ENCODE measurements at places on chromosomes 7 and 10.

- no peak for DNase-seq
Measured at GRCh38 chr7:149317986-149318672, 56.1 kb downstream of the ZNF783 start.

DNA sequence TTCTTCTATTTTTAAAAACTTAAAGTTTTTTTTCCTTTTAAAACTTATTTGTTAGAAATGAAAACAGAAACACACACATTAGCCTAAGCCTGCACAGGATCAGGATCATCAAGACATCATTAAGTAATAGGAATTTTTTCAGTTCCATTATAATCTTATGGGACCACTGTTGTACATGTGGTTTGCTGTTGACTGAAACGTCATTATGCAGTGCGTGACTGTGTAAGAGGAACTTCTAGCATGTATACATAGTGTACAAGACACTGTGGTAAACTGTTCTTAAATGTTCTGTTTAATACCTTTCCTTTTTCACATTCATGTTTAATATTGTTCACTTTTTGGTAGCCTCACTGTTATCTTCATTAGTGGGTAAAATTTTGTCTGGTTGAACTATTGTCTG lies 12.1 kb downstream of the ENTPD7 start:
- no peak for DNase-seq

DNA sequence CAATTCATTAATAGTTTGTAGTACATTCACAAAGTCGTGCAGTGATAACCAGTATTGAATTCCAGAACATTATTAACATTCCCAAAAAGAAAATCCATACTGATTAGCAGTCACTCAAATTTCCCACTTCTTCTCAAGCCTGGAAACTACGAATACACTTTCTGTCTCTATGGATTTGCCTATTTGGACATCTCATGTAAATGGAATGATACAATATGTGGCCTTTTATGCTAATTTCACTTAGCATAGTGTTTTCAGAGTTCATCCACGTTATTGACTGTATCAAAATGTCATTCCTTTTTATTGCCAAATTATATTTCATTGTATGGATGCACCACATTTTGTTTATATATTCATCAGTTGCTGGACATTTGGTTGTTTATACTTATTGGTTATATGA lies 78.8 kb downstream of the STK31 start:
- no peak for DNase-seq

- DNase-seq: no peak
Measured at GRCh38 chr7:44727158-44727936, 21.3 kb upstream of the ZMIZ2 start.

DNA sequence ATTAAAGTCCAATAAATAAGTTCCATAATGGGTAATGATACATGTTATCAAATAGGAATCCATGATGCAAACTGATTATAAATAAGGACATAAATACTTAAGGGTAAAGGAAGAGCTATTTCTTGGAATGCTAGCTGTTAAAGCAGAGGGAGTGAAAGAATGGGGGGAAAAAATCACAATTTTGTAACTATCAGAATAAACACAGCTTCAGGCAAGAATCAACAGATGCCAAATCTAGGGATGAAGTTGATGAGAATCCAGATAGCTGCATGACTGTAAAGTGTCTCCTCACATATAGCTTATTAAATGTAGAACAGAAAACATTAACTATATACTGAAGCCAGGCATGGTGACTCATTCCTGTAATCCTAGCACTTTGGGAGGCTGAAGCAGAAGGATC lies 4.9 kb downstream of the IPMK start:
- DNase-seq: no peak

DNA sequence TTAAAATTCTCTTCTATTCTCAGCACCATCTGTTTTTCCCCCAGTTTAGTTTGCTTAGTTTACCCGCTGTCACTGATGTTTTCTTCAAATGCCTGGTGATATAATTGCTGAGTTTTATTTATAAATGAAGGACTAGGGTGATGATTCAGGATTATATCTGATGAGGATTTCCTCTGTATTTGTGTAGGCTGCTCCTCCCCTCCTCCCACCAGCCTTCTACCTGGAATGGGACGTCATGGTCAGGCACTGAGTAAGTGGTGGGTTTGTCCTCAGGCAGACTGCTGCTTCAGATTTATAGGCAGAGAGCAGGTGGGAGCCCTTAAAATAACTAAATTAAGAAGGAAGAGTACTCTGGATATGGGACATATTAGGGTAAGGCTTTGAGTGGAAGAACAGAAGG lies 35.8 kb downstream of the PALS2 start:
- no peak for DNase-seq

- no peak for DNase-seq
Measured at GRCh38 chr7:78170815-78171214, 372.2 kb downstream of the PHTF2 start.

- no peak for DNase-seq
Measured at GRCh38 chr7:25887266-25887665, 264.7 kb upstream of the NFE2L3 start.

DNA sequence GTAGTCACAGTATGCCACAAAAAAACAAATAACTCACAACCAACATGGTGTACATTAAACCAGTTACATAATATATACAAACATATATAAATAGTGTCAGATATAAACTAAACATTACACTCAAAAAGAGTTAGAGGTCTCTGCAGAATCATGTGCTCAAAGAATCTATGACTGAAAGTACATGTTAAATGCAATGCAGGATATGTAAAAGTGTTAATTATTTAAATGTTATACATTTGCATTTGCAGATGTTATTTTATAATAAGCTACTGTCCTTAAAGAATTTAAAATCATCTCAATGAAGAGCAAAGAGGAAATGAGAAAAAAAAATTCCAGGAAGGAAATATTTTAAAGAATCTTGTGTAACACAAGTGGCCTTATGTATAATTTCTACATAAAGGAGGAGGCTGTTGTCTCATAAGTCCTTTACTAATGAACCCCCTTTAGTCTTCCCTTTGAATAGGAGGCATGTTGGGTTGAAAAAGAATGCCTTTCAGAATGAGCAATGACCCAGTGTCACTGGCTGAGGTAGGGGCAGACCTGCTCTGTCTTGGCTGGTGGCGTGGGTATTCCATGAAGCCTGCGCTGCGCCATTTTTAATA lies 148.9 kb downstream of the ITGA8 start:
- DNase-seq: no peak

DNA sequence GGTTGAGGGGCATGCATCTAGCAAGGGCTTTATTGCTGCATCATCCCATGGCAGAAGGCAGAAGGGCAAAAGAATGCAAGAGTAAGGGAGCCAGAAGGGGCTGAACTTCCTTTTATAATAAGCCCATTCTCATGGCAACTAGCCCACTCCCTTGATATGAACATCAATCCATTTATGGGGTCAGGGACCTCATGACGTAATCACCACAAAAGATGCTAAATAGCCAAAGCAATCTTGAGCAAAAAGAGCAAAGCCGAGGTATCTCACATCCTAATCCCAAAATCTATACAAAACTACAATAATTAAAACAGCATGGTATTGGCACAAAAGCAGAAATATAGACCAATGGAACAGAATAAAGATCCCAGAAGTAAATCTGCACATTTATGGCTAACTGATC lies 499.9 kb downstream of the ATRNL1 start:
- no peak for DNase-seq

- peak; percentile 72 for DNase-seq
Measured at GRCh38 chr10:62352356-62352970, 21.7 kb upstream of the ZNF365 start.

DNA sequence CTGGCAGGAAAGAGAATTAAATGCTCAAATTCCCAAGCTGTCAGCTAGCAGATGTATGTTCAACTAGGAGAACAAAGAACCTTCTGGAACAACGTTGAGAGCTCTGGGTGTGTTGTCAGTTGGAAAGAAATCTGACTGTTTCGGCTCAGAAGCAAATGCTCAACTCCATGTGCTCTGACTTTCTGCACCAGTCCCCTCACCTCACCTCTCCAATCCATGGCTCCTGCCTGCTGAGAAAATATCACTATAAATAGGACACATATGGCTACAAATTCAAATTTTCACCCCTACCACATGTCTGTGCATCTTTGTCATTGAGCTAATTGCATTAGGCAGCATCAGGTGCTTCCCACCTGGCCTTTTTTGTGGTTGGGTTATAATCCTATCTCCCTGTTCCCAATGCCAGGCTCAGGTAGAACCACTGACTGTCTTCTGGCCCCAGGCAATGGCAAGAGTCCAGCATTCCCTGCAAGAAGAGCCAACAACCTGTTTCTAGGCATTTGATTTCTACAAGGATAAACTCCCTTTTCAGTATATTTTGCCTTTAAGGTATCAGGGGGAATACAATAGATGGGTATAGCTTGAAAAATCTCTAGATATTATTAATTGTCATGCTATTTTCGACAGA lies 142.6 kb upstream of the LSM8 start:
- no peak for DNase-seq

DNA sequence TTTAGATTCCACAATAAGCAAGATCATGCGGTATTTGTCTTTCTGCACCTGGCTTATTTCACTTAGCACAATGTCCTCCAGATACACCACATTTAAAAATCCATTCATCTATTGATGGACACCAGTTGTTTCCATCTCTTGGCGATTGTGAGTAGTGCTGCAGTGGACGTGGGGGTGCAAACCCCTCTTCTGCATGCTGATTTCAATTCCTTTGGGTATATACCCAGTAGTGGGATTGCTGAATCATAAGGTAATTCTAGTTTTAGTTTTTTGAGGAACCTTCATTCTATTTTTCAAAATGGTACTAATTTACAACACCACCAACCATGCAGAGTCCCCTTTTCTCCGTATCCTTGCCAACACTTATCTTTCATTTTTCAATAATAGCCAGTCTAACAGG lies 2.0 kb upstream of the ASB10 start:
- no peak for DNase-seq

DNA sequence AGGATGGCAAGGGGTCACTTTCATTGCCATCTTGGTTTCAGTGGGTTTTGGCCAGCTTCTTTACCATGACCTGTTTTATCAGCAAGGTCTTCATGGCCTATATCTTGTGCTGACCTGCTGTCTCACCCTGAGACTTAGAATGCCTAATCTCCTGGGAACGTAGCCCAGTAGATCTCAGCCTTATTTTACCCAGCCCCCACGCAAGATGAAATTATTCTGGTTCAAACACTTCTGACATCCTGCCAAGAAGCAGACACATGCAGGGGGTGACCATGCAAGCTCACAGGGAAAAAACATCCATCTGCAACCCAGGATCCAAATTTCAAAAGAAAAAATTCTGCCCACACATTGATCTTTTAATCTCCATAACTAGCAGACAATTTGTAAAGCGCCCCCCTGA lies 88.4 kb upstream of the EEPD1 start:
- no peak for DNase-seq

- peak; percentile 50 for DNase-seq
Measured at GRCh38 chr7:8217200-8218068, 44.5 kb downstream of the ICA1 start.

GRCh38 chr7:152674860-152675758 lies 832 bp downstream of the XRCC2 start:
- no peak for DNase-seq

DNA sequence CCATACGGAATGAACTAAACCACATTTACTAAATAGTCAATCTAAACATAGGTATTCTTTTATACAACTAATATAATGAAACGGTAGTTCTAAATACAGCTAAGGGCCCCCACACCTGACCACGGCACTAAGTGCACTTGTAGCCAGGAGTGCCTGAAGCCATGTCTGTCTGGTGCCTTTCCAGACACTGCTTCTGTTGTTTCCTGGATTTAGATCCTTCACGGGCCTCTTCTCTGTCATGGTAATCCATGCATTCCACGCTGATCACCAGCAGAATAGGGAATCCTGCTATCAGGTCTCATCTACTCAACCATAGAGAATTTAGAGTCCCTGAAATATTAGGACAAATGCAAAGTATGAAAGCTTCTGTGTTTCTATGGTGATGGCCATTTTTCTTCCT lies 37.8 kb downstream of the OSBPL3 start:
- DNase-seq: no peak

DNA sequence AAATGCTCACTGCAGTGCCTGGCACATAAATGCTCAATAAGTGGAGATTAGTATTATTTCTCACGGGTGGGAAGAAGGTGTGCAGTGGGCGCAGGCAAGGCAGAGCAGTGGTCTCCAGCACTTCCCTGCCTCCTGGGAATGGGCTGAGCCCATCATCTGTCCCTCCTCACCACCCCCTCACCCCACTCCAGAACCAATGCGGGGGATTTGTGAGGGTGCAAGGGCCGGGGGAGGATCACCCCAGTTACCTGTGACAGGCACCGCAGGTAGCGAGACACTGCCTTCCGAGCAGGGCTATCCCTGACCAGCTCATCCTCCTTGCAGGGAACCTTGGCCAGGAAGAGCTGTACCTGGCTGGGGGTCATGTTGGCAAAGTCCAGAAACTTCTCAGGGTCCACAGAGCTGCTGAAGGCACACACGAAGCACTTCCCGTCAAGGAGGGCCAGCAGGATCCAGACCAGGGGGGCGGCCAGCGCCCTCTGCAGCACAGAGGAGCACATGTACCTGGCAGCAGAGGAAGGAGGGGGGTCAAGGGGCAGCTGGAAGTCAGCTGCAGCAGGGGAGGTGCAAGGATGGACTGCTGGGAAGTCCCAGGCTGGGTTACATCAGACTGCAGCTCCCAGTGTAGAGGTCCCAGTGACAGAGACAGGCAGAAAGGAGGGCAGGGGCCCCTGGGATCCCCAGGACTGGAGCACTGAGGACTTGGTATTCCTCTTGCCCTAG lies 2.8 kb downstream of the CALHM3 start:
- DNase-seq: no peak

DNA sequence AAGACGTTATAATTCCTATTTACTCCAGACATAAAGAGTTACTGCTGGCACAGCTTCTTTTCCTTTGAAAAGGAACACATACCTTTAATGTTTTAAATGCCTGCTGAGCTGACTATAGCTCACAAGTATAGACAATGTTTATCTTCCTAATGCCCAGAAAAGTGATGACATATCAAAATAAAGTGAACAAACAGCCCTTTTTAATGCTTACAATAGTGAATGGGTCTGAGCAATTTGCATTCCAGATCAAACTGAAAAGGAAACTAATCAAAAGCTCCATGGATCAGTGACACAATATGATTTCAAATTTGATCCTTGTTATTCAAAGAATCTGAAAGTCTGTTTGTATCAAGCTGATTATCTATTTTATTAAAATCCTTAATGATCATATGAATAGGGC lies 233.6 kb upstream of the SEMA3E start:
- DNase-seq: no peak

GRCh38 chr7:45147858-45148652 lies 9.5 kb upstream of the RAMP3 start:
- DNase-seq: no peak

DNA sequence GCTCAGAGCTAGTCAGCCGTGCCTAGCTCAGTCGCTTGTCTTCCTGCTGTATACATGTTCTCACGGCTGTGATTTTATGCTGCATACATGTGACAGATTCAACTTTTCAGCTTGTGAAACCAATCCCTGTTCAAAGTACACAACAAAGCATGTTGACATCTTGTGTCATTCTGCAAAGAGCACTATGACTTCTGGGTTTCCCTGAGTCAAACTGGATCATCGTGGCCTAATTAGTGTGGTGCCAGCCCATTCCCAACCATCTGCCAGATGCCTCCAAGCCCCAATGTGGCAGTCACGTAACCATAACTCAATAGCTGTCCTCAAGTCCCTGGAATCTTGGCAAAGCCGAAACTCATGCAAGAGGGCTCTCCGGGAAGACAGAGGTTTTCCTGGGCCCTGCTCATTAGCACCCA lies 144.8 kb downstream of the MYOF start:
- no peak for DNase-seq

GRCh38 chr7:137147338-137147720 lies 196.2 kb downstream of the PTN start:
- no peak for DNase-seq
